ENCODE measurements at places on chromosomes 6 and 20. TPM values are rescaled to one million over a fixed set of nuclear protein-coding genes. Genes with fewer than 3 reads are reported as not detected.

Gene SAPCD1
- total RNA-seq = 15.8 TPM

Gene C20orf141
- total RNA-seq = not detected

Gene ABHD16B
- not detected for total RNA-seq

Gene DAAM2
- total RNA-seq = 0.04 TPM

Gene ARG1
- total RNA-seq = 0.20 TPM

Gene CCN6
- total RNA-seq = 0.47 TPM

Gene GPLD1
- 1.2 TPM for total RNA-seq

DNA sequence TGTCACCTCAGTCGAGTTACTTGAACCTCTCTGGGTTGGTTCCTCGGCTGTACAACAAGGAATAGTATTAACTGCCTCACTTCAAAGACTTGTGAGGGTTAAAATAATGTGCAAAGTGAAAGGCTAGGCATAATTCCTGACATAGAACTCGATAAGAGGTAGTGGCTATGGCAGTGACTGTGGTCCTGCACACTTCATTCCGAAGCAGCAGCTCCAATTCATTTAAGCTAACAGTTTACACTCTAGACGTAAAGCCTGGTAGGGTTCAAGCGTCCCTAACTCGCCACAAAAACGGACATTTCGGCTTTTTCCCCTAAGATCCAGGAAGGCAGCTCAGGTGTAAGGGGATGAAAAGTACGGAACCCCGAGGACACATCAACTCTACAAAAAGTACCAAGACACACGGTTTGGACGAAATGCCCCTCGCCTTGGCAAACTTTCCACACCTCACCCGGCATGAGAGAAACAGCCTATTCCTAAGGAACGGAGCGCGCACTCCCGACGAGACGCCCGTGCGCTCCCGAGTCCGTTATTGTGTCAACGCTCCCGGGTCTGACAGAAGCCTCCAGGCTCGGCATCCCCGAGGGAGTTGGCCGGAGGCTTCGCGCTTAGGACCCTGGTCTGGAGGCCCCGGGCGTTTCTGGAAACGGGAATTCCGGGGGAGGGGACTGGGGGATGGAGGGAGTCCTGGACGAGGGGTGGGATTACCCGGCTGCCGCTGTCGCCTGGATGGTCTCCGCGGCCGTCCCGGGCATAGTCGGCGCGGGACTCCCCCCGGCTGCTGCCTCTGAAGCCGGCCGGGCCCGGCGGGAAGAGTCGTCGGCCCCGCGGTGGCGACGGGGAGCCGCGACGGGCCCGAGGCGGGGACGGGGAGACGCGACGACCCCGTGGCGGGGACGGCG lies 937 bp downstream of the ZNF318 start:
- DNase-seq = peak; percentile 52

DNA sequence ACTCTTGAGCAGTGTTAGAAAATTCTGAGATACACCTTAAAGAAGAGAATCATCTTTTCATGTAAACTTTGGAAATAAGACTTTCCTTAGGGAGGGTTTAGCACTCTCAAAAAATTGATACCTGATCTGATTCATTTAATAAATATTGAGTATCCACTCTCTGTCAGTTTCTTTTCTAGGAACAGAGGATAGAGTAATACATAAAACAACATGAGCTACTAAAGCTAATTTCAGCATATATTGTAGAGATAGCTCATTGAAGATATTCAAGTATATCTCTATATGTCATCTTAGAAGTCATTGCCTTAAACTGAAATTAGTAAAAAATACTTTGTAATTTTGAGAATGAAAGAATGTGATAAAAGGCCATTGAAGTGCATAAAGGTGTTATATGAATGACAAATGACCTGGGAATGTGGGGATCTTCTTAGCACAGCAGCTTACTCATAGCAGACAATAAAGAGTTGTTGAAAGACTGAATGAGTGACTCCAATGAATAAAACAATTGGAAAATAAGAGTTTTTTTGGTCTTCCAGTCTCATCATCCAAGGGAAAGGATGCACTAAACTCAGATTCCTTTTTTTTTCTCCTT lies 29.2 kb downstream of the RHAG start:
- DNase-seq = no peak

- DNase-seq = no peak
Measured at GRCh38 chr6:152300517-152300916, 336.6 kb downstream of the SYNE1 start.

DNA sequence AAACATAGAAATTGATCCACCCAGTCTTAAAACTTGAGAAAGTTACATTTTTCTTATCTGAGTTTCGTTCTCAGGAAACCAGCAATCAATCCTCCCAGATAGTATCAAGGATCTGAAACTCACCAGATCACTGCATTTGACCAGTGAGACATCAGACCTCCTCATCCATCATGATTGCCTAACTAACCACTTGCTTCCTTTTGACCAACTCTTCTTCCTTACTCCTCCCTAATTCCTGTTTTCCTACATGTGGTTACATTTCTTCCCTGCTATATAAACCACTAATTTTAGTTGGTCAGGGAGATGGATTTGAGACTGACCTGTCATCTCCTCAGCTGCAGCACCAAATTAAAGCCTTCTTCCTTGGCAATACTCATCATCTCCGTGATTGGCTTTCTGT lies 357.1 kb upstream of the POU3F2 start:
- no peak for DNase-seq

- no peak for DNase-seq
Measured at GRCh38 chr6:108699290-108700041, 138.7 kb downstream of the FOXO3 start.

DNA sequence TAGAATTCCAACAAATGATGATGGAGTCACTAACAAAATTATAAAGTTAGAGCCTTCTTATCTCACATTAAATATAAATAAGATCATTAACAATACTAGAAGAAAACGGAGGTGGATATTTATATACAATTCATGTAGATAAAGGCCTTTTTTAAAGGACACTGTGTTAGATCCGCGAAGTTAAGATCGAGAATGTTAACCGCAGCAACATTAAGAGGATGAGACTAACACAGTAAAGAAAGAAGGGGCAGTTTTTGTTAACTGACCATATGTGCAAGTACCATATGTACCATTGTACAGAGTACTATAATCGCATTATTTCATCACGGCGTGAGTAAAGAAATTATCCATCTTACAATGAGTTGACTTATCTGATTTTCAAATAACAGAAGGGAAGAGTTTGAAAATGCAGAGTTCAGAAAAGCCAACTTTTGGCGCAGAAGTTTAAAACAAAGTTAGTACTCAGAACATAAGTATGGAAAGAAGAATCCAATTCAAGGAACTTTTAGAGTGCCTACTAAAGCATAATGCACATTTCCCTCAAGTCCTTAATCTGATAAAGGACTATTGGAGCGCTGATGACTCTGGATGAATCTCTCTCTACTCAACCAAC lies 1.4 kb downstream of the FBXL4 start:
- peak; percentile 9 for DNase-seq

- DNase-seq = no peak
Measured at GRCh38 chr6:33975661-33976436, 170.0 kb downstream of the GRM4 start.

DNA sequence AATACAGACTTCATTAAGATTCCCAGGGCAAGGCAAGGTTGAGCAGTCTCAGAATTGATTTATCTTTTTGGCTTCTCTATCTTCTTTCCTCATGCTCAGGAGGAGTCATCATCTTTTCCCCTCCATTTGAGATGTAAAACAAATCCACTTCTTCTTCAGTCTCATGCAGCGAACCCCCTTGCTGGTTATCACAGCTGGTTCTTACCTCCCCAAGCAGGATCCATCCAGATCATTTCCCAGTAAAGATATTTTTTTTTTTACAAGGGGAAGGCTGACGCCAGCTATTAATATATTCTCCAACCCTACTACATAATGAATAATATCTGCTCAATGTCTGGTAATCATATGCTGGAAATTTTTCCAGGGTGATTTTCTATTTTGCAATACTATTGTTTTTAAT lies 508.9 kb upstream of the NOX3 start:
- no peak for DNase-seq

- no peak for DNase-seq
Measured at GRCh38 chr6:139600343-139600742, 225.9 kb upstream of the CITED2 start.

DNA sequence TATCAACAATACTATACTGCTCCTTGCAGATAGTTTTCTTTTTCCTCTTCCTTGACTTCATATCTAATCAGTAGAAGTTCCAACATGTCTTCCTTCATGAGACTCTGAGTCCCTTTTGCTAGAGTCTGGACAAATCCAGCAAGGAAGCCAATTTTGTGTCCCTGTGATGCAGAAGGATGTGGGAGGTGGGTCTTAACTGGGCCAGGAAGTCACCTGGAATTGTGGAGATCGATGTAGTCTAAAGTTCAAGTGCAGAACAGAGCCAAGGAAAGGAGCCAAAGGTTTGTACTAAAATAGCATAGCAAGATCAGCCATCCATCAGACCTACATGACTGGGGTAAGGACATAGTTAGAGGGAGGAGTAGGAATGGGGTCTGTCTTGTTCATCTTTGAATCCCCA lies 37.6 kb downstream of the SPTLC3 start:
- DNase-seq = no peak

- DNase-seq = no peak
Measured at GRCh38 chr6:8705435-8706020, 270.2 kb upstream of the SLC35B3 start.

- DNase-seq = peak; percentile 4
Measured at GRCh38 chr20:46901638-46902037, 7.0 kb downstream of the EYA2 start.

DNA sequence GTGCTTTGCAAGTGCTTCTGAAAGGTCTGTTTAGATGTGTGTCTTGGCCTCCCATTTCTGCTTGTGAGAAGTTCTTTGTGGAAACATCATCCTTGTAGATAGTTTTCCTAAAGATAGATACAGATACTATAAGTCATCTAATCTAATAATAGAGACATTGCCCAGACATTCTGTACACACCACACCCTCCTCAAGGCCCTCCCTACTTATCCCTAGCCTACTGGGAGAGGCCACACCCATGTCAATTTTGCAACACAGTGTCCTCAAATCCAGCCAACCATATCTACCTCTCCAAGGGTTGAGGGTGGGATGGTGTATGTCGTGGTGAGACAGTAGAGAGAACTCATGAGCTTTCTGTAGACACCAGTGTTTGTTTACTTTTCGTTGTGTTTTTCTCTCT lies 6.2 kb downstream of the KDM1B start:
- peak; percentile 42 for DNase-seq

DNA sequence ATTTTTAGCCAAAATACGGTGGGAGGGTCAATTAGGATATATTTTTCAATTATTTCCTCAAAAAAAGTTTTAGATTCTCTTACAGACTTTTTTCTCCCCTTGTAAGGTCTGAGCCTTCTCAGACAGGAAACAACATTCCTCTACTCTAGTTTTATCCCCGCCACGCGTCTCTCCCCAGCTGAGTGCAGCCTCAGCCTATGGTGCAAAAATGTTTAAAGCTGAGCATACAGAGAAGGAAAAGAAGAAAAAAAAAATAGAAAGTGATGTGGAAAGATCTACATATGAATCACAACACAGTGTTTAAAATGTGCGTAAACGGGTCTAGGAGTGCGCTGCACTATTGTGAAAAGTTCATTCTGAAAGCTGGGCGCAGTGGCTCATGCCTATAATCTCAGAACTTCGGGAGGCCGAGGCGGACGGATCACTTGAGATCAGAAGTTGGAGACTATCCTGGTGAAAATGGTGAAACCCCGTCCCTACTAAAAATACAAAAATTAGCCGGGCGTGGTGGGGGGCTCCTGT lies 159.0 kb downstream of the TRIM27 start:
- no peak for DNase-seq

DNA sequence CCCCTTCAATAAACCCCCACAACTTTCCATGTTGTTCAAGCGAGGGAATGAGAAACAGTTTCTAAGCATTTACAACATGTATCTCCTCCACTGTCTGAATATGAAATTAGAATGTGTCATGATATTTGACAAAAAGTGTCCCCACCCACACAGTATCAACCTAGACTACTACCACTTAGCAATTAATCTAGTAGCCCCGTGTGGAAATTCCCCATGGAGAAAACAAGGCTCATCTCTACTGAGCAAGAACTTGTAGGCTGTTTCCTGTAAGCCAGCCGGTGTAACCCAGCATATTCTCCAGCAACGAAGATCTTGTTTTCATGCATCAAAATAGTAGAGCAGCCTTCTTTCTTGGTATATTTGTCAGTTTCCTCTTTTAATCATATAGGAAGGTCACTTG lies 115.0 kb downstream of the IRF4 start:
- no peak for DNase-seq

DNA sequence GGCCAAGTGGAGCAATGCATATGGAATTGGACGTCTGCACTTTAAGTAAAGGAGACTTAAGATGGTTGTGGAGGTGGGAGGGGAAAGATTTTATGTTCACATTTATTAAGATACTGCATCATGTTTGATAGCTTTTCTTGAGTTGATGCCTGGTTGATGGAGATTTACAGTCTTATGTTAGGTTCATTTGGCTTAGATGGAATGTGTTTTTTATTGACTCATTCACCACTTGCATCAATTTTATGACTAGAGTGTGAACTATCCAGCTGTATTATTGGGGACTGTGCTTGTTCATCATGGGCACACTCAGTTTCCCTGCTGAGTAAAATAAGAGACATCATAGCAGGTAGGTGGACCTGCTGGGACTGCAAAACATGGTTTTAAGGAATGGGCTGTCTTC lies 91.2 kb upstream of the SCP2D1 start:
- no peak for DNase-seq

DNA sequence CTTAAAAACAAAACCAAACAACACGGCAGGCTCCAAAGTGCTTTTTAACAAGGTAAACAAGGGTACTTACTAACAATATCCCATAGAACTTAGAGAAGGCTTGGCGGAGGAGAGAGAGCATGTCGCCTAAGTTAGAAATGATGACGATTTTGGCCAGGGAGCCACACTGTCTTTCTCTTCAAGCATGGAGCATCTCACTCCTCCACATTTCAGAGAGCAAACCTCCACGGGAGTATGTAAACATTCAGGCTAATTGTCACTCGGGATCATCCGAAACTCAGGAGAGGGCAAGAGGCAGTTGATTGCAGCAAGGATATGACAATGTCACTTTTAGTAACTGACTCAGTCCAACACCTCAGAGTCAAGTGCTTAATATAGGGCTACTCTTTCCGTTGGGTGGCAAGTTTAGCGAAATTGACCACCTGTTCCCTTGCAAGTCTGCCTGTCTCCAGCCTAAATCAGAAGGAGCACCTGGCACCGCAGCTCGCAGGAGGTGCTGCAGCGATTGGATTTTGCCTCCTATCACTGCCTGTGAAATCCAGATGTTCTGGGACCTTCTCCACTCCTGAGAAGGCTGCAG lies 65.8 kb upstream of the RPS6KA2 start:
- DNase-seq = no peak

- DNase-seq = no peak
Measured at GRCh38 chr20:4104842-4105241, 89.5 kb upstream of the RNF24 start.

DNA sequence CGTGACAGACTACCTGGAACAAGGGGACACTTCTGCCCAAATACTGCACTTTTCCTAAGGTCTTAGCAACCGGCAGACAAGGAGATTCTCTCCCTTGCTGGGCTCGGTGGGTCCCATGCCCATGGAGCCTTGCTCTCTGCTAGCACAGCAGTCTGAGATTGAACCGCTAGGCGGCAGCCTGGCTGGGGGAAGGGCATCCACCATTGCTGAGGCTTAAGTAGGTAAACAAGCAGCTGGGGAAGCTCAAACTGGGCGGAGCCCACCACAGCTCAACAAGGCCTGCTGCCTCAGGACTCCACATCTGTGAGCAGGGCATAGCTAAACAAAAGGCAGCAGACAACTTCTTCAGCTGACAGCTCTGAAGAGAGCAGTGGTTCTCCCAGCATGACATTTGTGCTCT lies 87.8 kb upstream of the ASCC3 start:
- DNase-seq = peak; percentile 55

All from K562 (cell line).